ENCODE measurements at places on chromosomes 5 and 9.

DNA sequence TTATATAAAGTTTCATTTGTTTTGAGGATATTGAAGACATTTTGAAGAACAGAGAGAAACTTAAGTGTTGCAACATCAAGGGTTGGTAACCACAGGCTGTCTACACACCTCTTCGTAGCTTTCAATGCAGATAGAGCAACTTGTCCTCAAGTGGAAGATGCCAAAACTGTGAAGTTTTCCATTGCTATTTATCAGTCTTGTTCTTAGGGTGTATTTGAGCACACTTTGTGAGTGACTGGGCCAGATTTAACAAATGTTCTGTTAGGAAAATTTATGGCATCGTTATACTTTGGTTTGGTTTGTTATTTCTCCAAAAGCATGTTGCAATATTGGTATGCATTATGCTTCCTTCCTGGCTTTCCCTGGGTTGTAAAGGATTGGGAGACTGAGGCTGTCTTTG lies 31.6 kb downstream of the NNT start:
- no peak for DNase-seq

DNA sequence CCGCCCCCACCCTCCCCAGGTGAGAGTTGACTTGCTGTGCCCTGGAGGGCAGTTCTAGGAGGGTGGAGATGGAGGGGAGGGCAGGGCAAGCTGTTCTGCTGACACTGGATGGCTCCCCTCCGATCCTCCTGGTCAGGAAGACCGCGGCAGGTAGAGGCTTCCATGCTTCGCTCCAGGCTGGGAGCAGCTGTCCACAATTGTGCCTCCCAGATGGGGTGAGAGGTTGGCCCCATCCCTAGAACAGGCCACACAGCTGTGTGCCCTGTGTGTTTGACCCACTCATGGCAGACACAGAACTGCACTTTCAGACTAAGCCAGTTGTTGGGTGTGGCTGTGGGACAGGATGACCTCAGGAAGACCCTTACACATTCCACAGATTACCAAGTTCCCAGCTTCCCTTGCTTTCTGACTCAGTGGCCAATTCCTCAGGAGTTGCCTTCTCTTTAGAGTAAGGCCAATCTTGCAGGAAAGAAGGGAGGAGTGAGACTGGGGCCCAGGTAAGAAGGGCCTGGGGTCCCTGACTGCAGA lies 72.1 kb upstream of the HSPA9 start:
- DNase-seq, result no peak

GRCh38 chr5:172163346-172163745 lies 24.7 kb downstream of the STK10 start:
- DNase-seq, result no peak

- no peak for DNase-seq
Observed at GRCh38 chr9:8382266-8382665, 582.7 kb upstream of the DMAC1 start.

DNA sequence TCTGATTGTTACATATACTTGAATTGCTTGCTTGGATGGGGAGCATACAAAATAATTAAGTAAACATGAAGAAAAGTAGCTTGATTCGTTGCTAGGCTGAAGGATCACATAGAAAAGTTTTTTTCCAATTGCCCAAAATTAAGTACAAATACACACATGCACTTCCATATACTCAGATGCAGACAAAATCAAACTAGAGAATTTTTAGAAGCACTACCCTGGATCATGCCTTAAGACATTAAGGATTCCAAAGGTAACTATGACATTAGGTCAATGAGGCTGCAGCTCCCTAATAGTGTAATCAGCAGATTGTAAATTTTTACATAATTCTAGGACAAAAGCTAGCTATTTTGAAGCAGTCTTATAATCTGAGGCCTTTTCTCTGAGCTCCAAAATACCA lies 216.9 kb upstream of the TMEM161B start:
- DNase-seq, result no peak

DNA sequence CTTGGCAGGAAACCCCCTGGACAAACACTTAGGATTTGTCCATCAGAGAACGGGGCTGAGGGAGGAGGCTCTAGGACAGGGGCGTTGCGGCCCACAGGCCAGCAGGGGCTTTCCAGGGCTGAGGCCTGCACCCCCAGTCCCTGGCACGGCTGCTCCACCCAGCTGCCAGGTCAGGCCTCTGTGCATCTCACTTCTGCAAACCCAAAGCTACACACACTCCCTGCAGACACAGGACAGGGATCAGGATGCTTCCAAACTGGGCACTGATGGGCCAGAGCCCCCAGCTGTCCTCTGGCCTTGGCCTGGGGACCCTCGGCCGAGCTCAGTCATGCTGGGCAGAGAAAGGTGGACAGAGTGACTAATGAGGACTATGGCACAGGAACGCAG lies 106.2 kb upstream of the SARDH start:
- DNase-seq, result no peak

DNA sequence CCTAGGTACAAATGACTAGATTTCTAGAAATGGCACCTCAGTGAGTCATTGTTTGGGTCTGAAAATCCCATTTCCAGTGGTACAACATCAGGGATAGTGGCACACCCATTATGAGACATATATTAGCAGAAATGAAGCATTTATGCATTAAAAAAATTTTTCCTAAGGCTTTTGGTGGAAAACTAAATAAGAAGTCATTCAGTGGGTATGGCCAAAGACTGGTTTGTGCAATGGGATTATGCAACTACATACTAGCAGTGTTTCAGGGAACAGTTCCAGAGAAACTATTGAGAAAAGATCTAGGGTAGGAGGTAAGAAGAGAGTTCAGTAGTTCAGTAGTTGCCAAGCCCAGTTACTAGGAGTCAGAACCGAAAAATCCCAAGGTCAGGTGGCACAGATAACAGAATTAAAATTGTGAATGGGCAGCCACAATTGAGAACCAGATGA lies 106.5 kb upstream of the HAPLN1 start:
- DNase-seq, result no peak

- no peak for DNase-seq
Observed at GRCh38 chr5:71576241-71576640, 10.9 kb upstream of the MCCC2 start.

- DNase-seq, result no peak
Observed at GRCh38 chr9:77885104-77885672, 146.4 kb downstream of the GNAQ start.

DNA sequence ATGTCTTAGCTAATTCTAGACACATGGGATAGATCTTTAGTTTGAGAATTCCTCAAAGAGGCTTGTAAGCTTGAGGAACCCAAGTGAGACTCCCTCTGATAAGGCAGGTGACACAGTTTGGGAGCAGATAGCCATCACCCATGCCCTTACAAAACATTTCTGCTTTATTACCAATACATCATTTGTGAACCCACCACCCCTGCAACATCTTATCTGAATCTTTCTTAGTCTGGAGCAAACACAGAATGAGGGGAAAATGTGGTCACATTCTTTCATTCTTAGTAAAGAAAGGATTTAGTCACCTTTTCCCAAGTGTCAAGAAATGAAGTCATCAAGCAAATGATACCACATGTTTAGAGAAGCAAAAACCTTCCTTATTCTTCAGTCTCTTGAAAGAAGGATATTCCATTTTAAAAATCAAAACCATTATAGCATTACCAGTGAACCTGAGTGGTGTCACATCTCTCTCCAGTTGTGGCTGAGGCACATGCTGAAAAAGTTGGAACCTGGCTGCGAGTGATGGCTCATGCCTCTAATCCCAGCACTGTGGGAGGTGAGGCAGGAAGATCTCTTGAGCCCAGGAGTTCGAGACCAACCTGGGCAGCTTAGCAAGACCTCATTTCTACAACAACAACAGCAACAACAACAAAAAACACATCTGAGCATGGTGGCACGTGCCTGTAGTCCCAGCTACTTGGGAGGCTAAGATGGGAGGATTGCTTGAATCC lies 65.9 kb downstream of the PRKACG start:
- DNase-seq, result no peak

Measured in NCI-H1105 (cell line).